B cell (primary cell): ENCODE measurements at places on chromosomes 2 and 18. TPM values are rescaled to one million over a fixed set of nuclear protein-coding genes. Genes with fewer than 3 reads are reported as not detected.

DNA sequence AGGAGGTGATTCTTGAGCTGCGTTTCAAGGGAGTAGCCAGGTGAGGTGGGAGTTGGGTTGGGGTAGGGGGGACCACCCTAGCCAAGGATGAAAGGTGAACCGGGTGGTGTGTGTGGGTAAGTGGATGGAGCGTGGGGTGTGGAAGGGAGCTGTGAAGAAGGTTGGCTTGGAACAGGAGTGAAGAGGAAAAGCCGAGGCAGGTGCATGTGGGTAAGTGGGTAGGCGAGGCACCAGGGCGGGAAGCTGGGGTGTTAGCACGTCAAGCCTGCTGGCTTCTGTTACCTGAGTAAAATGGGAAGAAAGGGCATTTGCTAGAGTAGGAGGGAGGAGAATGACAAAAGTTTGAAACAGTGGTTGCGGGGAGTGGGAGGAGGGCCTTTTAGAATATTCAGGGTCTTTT is 31.6 kb downstream of the TANC1 start:
- DNase-seq = no peak

Gene DYSF
- 0.12 and 0.43 TPM in 2 replicates for polyA plus RNA-seq

GRCh38 chr2:98726205-98726604 is 4.7 kb downstream of the MGAT4A start:
- DNase-seq = no peak

Gene CYP27C1
- not detected in 2 replicates for polyA plus RNA-seq

- no peak for DNase-seq
These were observed 26.8 kb upstream of the SLC9A2 start for GRCh38 chr2:102592601-102593000.

DNA sequence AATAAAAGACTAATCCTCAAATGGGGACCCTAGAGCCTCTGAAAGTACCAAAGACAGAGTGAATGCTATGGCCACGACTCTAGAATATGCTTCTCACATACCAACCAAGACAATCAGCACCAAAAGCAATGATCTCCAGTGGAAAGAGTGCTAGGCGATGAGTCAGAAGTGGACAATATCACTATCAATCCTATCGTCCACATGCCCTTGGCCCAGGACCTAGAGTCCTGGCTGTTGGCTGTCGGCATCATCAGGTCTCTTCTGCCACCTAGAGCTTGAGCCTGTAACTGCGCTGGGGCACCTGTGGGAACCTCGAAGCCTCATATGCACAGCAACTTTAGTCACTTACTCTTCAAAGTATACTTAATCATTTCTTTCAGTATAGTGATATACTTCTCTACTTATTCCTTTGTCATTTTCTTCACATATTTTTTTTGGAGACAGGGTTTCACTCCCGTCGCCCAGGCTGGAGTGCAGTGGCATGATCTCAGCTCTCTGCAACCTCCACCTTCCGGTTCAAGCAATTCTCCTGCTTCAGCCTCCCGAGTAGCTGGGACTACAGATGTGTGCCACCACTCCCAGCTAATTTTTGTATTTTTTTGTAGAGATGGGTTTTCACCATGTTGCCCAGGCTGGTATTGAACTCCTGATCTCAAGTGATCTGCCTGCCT is 29.7 kb downstream of the NOL10 start:
- peak; percentile 23 for DNase-seq
